ENCODE measurements at places on chromosomes 16 and 17.

- no peak for DNase-seq
These were observed 151.3 kb downstream of the C16orf78 start for GRCh38 chr16:49524947-49525315.

DNA sequence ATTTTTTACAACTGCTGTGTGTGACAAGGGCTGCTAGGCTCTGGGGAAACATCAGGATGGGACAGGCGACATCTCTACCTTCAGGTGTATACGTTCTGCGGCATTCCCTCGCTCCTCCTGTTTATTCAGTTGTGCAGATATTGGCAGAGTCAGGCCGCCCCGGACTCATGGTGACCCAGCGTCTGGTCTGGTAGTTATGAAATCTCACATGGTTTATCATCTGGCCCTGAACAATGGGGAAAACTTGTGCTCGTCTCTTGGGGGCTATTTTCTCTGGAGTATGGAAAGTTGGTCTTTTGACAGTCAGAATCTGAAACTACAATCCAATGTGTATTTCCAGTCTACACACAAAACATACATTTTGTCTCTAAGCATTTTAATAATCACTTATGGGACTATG is 3.3 kb downstream of the MARCHF10 start:
- no peak for DNase-seq

DNA sequence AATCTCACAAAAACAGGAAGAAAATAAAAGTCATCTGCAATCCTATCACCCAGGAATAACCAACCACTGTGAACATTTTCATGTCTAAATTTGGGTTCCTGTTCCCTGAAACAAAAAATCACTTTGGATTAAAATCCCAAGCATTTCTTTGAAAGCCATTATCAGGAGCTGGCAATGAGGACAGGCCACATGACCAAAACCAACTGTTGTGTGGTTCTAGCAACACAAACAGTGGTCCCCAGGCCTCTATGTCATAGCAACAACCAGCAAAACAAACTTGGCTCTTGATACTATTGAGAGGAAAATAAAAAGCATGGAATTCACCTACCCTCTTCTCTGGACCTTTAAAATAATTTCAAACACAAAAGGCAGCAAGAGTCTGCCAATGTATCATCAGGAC is 252.5 kb downstream of the SLC39A11 start:
- no peak for DNase-seq

GRCh38 chr16:31109622-31110021 is 1.4 kb downstream of the BCKDK start:
- DNase-seq, result no peak

GRCh38 chr16:13926891-13927290 is 6.9 kb downstream of the ERCC4 start:
- DNase-seq, result no peak
